ENCODE measurements at places on chromosomes 5 and 9.

- DNase-seq, result no peak
Observed at GRCh38 chr5:106113922-106114321, 1556.8 kb downstream of the EFNA5 start.

DNA sequence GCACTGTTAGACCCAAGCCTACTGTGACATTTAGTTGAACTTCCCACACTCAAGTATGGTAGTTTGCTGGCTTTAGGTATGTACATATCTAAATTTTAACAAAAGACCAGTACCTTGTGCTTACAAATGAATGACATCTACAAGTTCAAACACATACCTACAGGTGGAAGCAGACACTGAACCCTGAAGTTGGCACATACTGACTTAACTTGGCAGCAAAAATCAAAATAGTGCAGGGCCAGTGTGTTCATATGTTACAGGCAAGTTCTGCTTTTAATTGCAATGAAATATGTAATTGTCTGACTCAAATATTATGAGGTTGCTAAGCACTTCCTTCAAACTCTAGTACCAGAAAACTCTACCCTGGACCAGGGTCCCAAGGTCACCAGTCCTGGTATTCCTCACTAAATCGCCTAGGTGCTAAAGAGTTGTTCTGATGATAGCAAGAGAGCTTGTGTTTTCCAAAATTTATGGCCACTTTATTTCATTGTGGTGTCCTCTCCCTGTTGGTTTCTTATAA lies 77.4 kb downstream of the MEGF10 start:
- DNase-seq, result no peak

DNA sequence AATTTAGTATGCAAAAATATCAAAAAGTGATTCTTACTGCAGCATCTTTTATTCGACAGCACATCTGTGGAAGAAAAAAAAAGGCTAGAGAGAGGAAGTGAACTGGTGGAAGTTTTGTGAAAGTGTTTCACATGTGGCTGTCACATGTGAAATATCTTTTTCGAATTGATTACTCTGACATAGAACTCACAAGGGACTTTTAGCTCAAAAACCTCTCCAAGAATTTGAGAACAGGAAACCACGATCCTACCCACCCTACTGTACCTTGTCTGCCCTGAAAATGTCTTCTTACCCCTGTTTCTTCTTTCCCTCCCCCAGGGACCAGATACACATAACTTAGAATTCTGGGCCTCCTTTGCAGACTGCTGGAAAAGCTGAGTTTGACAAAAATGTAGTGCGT lies 106.5 kb upstream of the PRRC1 start:
- DNase-seq, result peak; percentile 6

DNA sequence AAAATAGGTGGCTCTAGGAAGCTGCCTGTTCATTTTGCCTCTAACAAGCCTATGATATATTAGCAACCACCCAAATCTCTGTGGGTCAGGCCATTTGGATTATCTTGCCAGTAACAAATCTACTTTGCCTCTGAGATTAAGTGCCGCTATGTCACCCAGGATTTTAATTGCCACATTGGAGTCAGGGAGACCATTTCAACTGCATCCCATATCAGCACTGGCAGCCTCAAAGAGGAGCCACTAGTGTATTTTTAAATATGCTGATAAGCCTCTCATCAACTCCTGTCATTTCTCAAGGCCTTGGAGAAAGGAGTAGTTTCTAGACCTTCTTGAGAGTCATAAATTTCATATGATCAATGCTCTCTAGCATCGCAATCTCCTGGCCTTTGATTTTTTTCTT lies 12.1 kb upstream of the ADAMTS19 start:
- DNase-seq, result no peak

- no peak for DNase-seq
Observed at GRCh38 chr9:27157736-27158135, 48.7 kb downstream of the TEK start.

- no peak for DNase-seq
Observed at GRCh38 chr9:38316166-38316780, 76.2 kb upstream of the ALDH1B1 start.

GRCh38 chr5:173278641-173279040 lies 43.6 kb upstream of the NKX2-5 start:
- no peak for DNase-seq

DNA sequence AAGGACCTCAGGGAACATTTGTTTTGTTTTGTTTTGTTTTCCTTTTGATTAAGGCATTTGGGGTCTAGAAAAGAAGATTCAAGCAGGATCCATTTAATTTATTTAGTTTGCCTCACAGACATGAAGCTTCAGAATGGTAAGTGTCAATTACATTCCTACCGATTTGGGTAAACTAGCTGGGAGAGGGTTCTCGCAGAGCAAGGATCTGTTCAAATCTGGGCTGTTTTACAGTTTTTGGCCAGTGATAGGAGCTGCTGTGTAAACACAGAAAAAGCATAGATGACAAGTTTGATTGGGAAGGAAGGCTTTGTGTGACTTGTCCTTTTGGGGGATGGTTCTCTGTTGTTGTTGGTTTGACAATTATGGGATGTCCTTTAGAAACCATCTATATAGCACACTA lies 470.3 kb upstream of the WWC1 start:
- DNase-seq, result no peak

GRCh38 chr5:135461481-135462151 lies 9.5 kb upstream of the TIFAB start:
- peak; percentile 18 for DNase-seq

DNA sequence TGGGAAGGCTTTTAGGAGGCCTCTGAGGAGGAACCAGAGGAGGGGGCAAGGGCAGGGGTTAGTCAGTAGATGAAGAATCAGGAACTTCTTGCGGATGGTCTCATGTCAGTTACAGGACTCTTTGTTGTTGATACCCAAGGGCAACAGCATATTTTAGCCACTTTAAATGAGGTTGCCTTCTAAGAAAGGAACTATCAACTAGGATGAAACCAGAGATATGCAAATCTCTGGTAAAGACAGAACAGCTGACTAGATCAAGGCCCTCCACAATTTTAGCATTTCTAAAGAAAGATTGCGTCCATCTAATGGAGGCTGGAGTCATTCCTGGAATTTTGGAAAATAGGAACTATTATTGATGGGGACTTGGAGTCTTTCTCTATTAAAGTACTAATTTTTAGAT lies 57.7 kb upstream of the KLF4 start:
- no peak for DNase-seq

GRCh38 chr5:80662108-80662507 lies 7.3 kb upstream of the DHFR start:
- DNase-seq, result no peak

DNA sequence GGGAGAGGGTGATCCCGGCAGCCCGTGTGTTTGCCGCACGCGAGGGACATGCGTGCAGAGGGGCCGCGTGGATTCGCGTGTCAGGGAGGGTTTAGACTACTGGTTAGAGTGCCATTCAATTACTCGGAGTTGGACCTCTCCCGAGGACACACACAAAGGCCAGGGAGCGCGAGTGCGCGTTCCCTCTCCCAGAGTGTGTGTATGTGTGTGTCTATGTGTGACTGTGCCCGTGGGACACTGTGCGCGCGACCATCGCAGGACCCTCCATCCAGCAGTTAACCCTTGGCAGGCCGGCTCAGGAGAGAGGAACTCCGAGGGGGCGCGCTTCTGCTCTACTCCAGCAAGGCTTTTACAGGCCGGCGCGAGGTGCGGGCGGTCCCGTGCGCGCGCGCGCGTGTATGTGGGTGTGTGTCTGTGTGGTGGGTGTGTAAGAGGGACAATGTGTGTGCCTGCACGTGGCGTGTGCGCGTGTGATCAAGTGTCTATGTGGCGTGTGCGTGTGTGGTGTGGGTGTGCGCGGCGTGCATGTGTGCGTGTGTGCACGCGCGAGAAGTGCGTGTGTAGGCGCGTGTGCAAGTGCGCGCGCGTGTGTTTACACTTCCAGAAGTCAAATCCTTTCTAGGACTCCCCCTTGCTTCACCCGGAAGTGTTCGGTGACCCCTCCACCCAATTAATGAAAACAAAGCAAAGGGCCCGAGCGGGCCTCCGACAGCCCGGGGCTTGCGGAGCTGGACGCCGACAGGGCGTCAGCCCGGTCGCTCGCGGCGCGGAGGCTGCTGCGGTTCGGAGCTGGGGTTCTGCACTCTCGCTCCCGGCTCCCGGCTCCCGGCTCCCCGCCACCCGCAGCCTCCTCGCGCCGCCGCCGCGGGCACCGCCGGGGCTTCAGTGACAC lies 75.3 kb upstream of the TBCA start:
- peak; percentile 35 for DNase-seq

DNA sequence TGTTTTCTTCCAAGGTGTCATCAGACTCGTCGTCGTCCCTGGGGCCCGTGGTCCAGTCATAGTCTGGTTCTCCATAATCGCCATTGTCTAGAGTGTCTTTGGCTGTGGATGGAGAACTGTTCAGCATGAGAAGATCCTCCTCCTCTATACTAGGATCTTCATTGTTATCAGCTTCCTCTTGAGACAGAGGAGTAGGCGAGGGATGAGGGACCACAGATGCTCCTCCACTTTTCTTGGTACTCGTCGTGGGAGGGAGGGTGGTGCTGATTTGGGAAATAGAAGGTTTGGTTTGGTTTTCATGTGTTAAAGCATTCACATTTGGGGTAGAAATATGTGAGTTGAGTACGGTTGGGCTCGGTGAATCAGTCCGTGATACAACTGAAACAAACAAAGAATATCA lies 8.8 kb downstream of the C5orf15 start:
- DNase-seq, result no peak

DNA sequence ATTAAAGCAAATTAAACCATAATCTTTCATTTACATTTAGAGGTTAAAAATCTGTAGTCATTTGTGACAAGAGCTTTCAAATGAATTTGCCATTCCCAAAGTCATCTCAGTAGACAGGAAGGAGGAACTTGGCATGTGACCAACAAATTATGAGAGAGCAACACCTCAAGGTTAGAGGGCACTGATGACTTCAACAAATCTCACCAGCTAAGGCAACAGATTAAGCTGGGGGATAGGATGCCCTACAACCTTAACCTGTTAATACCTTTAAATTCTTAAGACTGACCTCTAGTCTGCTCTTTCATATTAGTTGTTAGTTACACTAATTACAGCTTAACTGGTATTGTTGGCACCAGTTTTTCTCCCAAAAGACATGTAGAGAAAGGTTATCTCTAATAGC lies 18.4 kb downstream of the POU5F2 start:
- no peak for DNase-seq

DNA sequence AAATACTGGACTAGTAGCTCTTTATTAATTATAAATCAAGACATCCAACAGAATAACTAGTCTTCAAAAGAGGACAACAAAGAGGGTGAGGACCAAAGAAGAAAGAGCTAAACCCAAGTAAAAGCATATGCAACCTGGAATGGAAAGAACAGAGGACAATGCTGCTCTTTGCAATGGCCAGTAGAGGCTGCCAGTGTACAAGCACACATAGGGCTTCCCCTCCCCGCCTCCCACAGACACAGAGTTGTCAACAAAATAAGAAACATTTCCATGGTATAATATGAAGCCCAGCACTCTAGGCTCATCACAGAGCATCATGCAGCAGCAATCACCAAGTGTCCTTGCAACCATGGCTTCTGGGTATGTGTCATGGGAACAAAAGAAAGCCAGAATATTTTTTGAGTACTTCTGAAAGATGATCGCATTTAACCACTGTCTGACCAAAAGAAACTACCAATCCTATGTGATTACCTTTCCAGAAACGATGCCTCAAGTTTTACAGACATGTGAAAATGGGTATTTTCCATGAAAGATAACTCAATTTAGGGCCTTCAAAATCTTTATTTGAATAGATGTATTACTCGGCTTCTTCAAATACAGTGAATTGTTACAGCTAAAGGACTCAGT lies 58.1 kb downstream of the RFX3 start:
- peak; percentile 68 for DNase-seq

- DNase-seq, result peak; percentile 83
Observed at GRCh38 chr5:98772415-98773213, 849 bp upstream of the RGMB start.

DNA sequence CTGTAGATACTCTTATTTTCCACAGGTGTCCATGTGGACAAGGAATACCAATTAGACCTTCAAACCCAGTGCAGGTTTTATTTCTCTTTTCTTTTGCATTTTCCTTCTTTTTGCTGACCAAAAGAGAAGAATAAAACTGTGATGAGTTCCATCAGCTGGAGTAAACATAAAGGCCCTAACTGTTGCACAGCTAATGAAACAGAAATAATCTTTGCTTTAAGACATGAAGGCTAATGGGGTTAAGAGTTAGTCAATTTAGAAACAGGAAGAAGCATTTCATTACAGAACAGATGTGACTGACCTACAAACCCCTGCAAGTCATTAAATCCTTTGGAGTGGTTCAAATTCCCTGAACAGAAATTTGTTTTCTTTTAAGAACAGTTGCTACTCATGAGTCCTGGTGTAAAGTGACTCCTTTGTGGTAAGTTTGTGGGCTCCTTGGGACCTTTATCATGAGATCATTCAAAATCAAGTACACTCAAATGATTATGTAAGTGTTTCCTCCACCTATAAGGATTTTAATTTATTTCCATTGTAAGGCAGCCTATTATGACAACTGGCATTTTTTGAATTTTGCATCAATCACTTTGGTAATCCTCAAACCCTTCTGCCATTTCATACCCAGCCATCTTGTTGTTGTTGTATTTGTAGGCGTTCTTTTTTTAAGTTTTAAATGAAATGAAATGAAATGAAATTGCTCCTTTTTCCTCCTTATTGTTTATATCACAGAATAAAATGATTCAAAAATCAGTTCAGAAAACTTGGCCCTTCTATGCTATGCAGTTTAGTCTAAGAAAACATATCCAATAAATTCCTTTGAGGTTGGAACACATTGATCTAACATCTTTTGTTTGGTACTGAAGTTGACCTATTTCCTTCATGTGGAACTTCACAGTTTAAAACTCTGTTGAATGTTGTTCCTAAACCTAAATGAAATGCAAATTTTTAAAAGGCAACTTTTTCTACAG lies 1.3 kb downstream of the MINAR2 start:
- DNase-seq, result peak; percentile 13

Data from fibroblast of upper back skin (primary cell).